Activated naive CD4-positive, alpha-beta T cell treated with anti-CD3 and anti-CD28 coated beads, Interleukin-2, amount 50 U/mL, for 72 hours (primary cell): ENCODE measurements at places on chromosomes 5 and 9. TPM values are rescaled to one million over a fixed set of nuclear protein-coding genes. Genes with fewer than 3 reads are reported as not detected.

APBA1 gene
- total RNA-seq, result 4.2 TPM

SPINK7 gene
- not detected for total RNA-seq

FBLL1 gene
- not detected for total RNA-seq

ISOC1 gene
- 18.5 TPM for total RNA-seq
